WTC11 (cell line): ENCODE measurements at places on chromosomes 6 and 20. TPM values are rescaled to one million over a fixed set of nuclear protein-coding genes. Genes with fewer than 3 reads are reported as not detected.

EMILIN3 gene
- total RNA-seq, result 5.5 to 6.0 TPM (median 5.8 TPM) in 3 replicates

OR2B6 gene
- total RNA-seq, result not detected in 3 replicates

ANKRD60 gene
- not detected in 3 replicates for total RNA-seq

PSORS1C1 gene
- 0.11 to 0.66 TPM (median 0.34 TPM) in 3 replicates for total RNA-seq

POPDC3 gene
- 1.7 to 2.8 TPM (median 2.7 TPM) in 3 replicates for total RNA-seq

NEDD9 gene
- total RNA-seq, result 7.0 to 9.8 TPM (median 8.3 TPM) in 3 replicates

CDH26 gene
- total RNA-seq, result 1.0 to 1.4 TPM (median 1.3 TPM) in 3 replicates

TFAP2D gene
- total RNA-seq, result not detected in 3 replicates

TRERF1 gene
- 22.3 to 24.3 TPM (median 23.9 TPM) in 3 replicates for total RNA-seq

IRF4 gene
- 1.6 to 2.2 TPM (median 2.2 TPM) in 3 replicates for total RNA-seq

GTSF1L gene
- not detected in 3 replicates for total RNA-seq

BFSP1 gene
- 1.9 to 3.0 TPM (median 2.7 TPM) in 3 replicates for total RNA-seq

CRISP2 gene
- not detected in 3 replicates for total RNA-seq

LTV1 gene
- total RNA-seq, result 29.1 to 37.7 TPM (median 30.2 TPM) in 3 replicates

AVP gene
- 0.32 to 0.50 TPM (median 0.34 TPM) in 3 replicates for total RNA-seq

KIF25 gene
- 0.28 to 1.1 TPM (median 0.71 TPM) in 3 replicates for total RNA-seq

TAGAP gene
- total RNA-seq, result 0.22 to 0.27 TPM (median 0.27 TPM) in 3 replicates

BPIFA1 gene
- not detected in 3 replicates for total RNA-seq

DEFB123 gene
- not detected in 3 replicates for total RNA-seq
